A549 treated with GW870086 at 1 μM for 4 hours (cell line): ENCODE measurements at places on chromosomes 2 and 18. TPM values are rescaled to one million over a fixed set of nuclear protein-coding genes. Genes with fewer than 3 reads are reported as not detected.

Gene CREG2
- total RNA-seq, result 7.5 to 16.5 TPM (median 13.6 TPM) in 5 replicates

Gene LHCGR
- not detected in 5 replicates for total RNA-seq

Gene NOSTRIN
- total RNA-seq, result 2.2 to 3.0 TPM (median 2.3 TPM) in 5 replicates

Gene TTL
- total RNA-seq, result 32.3 to 40.2 TPM (median 39.1 TPM) in 5 replicates

Gene REG1B
- not detected in 5 replicates for total RNA-seq

Gene FSHR
- not detected in 5 replicates for total RNA-seq

Gene AQP12A
- total RNA-seq, result not detected in 5 replicates

Gene PCARE
- not detected in 5 replicates for total RNA-seq

Gene SLC8A1
- 0.23 to 0.39 TPM (median 0.26 TPM) in 5 replicates for total RNA-seq
